ENCODE measurements at places on chromosomes 16 and 17.

DNA sequence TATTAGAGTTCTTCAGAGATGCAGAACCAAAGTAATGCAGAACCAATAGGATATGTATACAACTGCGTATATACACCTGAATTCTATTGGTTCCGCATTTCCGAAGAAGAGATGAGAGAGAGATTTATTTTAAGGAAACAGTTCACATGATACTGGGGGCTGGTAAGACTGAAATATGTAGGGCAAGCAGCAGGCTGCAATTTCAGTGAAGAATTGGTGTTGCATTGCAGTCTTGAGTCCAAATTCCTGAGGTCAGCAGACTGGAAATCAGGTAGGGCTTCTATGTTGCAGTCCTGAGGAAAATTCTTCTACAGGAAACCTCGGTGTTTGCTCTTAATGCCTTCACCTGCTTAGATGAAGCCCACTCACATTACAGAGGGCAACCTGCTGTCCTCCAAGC, 128.2 kb upstream of the MED13 start:
- no peak for DNase-seq

DNA sequence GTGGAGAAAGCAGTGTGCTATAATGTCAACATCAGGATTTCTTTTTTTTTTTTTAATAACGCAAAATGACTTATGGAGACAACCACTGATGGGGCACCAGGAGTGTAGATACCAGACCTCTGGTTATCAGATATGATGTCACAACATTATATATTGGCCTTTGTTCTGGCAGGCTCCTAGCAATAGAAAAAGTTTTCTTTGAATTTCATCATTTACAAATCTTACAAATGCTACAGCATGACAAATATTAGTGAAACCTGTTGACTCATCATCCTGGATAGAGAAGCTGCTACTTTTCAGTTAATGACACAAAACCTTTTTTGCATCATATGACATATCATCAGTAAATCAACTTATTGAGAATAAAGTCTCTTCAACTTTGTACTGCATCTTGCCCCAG, 6.1 kb downstream of the THUMPD1 start:
- no peak for DNase-seq

DNA sequence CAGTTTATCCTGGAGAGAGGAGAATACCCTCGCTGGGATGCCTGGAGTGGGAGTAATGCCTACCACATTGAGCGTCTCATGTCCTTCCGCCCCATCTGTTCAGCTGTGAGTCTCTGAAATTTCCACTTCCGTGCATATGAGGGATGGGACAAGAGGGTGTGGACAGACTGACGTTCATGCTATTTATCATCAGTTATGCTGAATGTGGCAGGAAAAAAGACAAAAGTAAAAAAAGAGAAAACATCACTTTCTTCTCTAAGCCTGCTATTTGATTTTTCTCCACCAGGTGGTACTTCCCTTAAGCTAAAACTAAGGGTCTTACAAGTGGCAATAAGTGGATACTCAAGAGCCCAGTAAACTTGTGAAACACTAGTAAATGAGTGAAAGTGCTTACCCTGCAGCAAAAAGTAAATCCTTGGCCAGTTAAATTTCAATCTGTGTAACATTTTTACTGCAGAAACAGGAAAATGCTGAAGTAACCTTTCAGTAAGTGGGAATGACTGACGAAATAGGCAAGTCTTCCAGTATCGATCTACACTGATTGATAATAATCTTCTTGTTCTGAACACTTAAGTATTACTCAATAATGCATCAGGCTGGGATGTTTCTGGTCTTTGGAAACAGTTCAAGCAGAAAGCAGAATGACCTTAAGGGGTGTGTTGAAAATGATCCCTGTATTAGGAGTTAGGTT, 5.6 kb downstream of the CRYBA1 start:
- DNase-seq: no peak

- DNase-seq: no peak
Observed at GRCh38 chr17:61467416-61468262, 15.4 kb downstream of the TBX4 start.

DNA sequence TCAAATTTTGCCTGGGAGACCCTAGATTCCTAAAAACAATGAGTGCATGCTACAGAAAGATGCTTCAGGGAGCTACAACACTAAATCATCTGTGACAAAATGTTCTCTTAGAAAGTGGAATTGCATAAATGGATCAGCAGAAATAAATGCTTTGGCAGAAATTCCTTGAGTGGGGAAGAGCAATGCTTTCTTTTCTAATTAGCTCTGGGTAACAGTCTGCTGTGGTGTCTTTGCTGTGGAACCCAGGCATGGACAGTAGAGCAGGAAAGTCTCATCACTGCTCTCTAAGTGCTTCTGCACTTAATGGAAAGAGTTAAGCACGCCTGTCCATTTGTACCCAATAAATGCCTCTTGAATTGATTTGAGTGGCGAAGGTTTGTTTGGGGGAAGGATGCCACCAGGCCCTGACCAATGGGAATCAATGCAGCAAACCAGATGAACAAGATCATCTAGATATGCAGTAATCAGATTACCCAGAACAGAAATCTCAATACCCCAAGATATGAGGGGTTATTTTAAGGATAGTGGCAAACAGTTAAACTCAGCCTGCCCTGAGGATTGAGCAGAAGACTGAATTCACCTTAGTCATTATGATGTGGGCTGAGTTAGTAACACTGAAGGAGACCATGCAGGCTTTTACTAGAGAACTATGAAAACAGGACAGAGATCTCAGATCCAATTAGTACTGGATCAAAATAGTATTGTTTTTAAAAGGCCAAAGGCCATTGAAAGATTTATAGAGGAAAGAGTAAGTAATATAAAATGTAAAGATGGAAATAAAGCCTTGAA, 13.6 kb downstream of the HLF start:
- DNase-seq: no peak

DNA sequence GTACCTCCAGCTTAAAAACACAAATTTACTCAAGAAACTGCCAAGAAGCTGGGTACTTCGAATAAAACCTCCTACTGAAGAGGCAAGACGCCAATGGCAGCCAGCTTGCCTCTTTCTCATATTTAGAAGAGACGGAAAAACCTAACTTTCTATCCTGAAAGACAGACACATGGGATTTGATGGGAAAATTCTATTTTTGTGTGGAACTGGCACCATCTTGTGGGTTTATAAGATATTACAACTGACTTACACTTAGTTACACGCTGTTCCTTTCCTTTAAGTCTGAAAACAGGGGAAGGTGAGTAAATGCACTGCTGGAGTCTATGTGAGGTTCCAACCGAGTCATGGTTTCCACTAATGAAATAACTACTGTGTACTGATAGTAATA, 10.3 kb downstream of the ZNF18 start:
- DNase-seq: no peak

DNA sequence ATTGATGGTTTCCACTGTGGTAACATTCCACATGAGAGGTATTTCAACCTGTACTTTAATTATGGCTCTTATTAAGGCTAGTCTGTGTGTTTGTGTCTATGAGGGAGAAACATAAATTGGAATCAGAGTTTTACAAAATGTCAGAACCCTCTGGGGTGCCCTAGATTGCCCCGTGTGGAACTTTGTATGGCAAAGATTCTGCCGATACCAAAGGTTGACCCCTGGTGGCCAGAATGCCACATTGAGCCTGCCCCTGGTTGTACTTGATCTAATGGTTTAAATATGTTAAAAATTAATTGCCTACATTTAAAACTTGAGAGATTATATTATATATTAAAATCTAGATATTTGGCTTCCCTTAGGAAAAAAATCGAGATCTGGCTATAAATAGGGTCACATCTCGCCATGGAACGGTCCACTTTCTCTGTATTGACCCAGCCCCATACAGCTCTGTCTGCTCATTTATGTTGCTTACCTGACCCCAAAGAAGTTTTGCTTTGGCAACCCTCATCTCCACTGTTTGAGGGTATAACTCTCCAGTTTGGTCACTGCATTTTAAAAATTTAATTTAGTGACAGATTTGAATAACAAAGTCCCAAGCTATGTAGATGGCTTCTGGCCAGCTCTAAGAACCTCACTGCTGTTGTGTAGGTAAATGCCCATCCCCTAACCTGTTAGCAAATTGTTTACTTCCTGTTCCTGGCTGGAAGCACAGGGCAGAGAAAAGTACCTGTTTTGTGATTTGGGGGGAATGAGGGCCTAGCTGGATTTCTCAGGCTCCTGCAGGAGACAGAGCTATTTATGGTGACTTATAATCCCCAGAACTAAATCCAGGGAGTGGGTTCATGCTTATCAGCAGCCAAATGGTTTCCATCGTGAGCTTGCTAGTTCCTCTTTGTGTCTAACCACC, 95.0 kb downstream of the PLCG2 start:
- DNase-seq: peak; percentile 50

GRCh38 chr17:50129728-50130558, at the start of gene SAMD14:
Gene SAMD14, minus strand, starts transcription at chr17:50130160. Its CDS starts 5,201 bp downstream, at chr17:50124959.
- no peak for DNase-seq

- no peak for DNase-seq
Observed at GRCh38 chr17:77434136-77435114, 293.7 kb downstream of the SEC14L1 start.

DNA sequence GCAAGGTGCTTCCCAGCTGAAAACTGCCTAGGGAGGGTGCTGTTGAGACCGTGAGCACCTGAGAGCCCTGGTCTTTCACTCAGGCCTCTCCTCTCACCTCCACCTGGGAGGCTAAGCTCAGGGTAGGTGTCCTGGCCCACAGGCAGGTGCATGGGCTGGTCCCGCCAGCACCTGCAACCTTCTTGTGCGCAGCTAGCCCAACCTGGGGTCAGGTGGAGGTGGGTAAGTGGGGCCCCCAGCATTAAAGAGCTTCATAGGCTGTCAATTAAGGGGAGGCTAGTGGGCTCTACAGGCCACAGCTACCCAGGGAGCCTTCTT, 8.7 kb downstream of the ADCY7 start:
- no peak for DNase-seq

GRCh38 chr16:16189842-16190241, 33.5 kb downstream of the ABCC6 start:
- no peak for DNase-seq

- DNase-seq: no peak
Observed at GRCh38 chr16:57901480-57902069, 69.4 kb downstream of the CNGB1 start.

DNA sequence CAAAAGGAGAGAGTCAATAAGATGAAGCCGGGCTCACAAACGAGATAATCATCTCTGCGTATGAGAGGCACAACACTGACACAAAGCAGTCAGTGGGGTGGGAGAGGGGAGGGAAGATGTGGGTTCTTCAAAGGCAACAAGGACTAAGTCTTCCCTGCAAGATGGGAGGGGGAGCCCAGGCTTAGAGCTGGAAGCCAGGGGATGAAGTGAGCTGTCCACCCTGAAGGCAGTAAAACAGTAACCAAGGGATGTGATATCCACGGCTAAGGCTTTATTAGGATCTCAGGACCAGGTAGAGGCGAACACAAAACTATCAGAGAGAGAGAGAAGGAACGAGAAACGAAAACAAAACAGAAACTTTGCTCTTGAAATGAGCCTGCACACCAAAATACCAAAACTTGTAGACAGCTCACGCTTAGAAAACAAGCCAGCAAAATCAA, 115.9 kb downstream of the DYNLRB2 start:
- DNase-seq: no peak

DNA sequence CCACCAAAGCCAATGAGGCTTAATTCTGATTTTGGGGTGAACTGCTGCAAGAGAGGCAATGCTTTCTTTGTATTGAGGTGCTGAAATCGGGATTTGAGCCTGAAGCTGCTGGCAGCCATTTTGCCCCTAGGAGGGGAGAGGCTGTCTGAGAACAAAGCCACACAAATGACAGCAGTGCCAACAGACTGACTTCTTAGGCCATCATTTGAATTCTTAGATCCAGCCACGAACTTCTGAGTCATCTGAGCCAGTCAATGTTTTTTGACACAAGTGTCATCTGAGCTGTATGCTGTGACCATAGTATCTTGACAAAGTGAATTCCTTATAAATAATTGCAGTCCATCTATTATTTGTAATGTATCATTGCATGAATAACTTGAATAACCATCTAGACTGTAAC, 29.0 kb downstream of the HYDIN start:
- DNase-seq: no peak

DNA sequence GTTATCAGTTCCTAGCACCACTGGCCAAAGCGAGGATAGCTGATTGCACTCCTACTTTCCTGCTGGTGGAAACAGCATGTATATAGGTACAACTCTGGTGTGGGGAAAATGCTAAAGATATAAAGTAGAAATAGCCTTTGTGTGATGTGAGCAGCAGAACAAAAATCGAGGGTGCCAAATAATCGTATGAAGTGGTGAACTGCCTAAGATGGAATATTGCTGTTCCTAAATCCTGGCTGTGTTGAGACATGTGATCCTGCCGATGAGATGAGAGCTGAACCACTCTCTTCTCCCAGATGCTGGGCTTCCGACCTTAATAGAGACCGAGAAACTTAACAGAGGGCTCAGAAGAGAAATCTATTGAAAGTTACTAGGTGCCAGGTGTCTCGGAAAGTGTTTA, 117.8 kb downstream of the WWOX start:
- DNase-seq: no peak

- no peak for DNase-seq
Observed at GRCh38 chr17:47363171-47363570, 39.4 kb downstream of the EFCAB13 start.

DNA sequence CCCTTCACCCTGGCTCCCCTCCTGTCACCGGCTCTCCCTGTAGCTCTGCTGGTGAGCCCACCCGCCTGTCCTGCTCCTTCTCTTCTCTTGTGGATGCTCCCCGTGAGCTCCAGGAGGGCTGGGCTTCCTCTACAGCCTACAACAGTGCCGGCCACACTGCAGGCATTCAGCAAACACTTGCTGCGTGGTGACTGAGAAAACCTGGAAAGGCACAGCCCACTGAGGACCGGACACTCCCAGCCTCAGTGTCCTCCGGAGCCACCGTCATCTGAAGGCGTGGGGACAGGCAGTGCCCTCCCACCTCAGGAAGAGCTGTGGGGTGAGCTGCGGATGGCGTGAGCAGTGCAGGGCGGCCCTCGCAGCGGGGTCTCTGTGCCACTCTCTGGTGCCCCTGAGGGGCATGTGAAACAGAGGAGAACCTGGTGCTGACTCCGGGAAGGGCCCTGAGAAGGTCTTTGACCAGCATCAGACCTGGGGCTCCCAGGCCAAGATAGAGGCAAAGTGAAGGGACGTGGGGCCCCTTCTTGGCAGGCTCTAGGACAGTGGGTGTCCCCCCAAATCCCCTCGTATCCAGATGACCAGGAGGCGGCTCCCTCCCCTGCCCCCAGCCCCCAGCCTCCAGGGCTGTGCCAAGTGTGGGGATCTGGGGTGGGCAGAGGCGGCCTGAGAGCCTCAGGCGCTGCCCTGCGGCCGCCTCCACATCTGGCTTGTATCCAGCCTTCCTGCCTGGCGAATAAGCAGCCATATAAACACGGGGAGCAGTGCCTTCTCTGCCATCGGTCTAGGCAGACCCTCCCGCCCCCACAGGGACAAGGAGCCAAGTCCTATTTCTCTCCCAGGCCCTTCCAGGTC, 44.0 kb upstream of the PABPN1L start:
- DNase-seq: no peak

Measured in stimulated activated CD4-positive, alpha-beta T cell treated with anti-CD3 and anti-CD28 coated beads, TNF-alpha, amount 100 ng/mL, for 24 hours (primary cell).